Peyer's patch (tissue), 4 donors: ENCODE measurements at places on chromosomes 16 and 17. TPM values are rescaled to one million over a fixed set of nuclear protein-coding genes. Genes with fewer than 3 reads are reported as not detected.

KRTAP17-1 gene
- total RNA-seq: not detected

MT1G gene
- total RNA-seq: 17.8 TPM

HSPB9 gene
- not detected for total RNA-seq

DNA sequence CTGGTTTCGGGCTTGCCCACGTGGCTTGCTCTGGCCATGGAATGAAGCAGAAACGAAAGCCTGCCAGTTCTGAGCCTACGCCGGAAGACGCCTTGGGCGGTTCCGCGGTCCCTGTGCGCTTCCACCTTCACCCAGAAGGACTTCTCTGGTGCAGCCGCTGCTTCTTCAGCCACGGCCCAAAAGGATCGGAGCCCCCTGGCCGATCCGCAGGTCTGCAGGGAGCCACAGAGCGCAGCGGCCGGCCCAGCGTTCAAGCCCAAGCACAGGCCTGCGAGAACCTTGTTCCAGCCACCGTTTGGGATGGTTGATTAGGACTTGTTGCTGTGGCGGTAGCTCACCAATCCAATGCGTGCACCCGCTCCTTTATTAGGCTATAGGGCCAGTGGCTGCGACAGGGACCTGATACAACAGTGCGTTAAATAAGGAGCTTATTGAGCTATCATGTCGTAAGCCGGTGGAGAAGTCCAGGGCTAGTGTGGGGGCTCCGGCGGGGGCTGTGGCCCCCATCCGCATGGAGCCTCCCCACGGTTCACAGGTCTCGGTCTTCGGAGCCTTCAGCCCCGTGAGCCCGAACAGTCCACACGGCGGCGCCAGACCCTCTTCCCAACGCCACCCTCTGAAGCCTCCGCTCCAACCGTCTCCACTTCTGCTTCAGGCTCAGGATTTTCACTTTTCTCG, 10.2 kb upstream of the MPP2 start:
- DNase-seq: peak; percentile 52

DNA sequence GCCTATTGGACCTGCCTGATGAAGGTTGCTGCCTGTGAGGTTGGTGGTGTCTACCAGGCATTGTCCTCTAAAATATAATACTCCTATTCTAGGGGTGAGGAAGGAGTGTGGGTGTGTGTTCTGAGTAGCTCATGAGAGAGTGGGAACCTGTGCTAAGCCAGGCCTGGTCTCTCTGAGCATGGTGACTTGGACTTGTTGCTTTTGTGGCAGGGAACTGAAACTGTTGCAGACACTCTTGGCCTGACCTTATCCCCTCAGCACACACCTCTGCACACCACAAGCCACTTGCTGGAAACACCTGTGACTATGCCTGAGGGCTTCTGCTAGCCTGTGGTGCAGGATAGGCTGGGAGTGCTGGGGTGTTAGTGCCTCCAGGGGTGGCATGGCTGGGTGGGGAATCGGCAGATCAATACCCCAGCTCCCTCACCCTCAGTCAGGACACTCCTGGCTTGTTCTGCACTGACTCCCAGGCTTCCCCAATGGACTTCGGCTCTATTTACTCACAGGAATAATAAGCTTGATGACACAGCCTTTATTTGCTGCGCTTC, 29.9 kb downstream of the PLCG2 start:
- DNase-seq: peak; percentile 89

DNA sequence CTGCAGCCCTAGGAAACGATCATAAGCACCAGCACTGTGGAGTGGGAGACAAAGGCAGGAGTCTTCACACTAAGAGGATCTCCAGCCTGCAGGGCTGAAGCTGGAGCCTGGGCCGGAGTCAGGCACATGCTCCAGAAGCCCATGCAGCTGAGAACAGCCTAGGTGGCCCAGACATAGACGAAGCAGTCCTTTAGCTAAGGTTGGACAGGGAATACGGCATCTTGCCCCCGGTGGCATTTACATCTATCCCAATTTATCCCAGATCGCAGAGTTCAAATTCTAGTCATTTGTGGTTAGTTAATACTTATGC, 13.9 kb downstream of the TSPOAP1 start:
- DNase-seq: no peak

DNA sequence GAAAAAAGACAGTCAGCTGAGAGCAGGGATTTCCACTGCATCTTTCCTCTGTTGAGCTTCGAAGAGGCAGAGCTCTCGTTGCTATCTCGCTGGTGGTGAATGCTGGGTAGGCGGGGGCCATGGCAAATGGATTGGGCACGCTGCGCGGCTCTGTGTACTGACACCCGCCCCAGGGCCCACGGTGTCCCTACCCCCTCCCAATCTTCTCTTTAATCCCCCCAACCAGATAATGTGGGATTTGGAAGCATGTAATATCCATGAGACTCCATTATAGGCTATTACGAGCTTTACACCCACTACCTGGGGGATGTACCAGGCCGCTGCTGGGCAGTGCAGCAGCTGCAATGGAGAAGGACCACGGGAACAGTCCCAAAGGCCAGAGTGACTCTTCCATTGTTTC, 8.3 kb downstream of the PIPOX start:
- DNase-seq: no peak

DNA sequence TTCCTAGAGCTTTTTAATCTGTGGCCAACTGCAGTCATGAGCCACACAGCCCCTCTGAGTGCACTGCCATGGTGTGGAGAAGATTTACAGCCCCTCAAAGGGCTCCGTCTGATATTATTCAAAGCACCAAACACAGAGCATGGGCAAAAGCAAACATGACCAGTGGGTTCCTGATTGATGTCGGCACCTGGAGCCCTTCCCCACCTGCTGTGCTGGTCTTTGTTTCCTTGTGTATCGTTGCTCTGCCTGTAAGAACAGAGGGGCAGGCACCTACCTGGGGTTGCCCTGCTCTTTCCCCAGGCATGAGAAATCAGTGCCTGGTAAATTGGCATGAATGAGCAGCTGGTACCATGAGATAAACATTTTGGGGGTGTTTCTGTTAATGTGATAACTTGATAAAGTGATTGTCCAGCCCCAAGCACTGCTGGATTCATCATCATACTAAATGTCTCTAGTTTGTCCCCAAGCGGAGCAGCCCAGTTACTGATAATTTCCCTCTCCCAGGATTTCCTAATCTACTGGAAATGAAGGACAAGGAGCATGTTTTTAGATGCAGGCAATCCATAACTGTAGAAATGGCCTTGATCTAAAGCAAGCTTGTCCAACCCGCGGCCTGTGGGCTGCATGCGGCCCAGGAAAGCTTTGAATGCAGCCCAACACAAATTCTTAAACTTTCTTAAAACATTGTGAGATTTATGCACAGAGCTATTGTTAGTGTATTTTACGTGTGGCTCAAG, 5.0 kb upstream of the SPIRE2 start:
- DNase-seq: no peak

DNA sequence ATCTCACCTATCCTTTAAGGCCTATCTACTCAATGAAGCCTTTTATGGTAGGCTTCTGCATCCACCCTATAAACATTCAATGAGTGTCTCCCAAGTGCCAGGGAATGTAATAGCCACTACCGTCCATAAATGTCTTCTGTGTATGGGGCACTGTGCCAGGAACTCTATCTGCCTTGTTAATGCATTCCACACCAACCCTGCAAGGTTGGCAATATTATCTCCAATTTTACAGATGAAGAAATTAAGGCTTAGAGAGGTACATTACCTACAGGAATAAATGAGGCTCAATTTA, 20.0 kb downstream of the MAP3K14 start:
- DNase-seq: peak; percentile 30

DNA sequence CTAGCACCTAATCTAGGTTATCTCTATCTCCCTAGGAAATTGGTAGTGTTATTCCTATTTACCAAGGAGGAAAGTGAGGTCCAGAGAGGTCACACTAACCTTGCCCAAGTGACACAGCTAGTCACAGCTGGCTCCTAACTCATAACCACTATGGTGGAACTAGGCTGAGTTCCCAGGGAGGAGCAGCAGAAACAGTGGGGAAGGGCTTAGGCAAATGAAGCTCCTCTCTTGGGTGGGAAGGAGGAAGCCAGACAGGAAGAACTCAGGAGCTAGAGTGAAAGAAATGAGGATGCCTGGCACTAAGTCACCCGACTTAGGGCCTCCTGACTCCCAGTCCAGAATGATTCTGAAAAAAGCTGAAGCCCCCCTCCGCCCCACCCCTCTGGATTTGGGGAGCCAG, 34.5 kb downstream of the PSME3IP1 start:
- no peak for DNase-seq

- no peak for DNase-seq
Measured at GRCh38 chr17:54793271-54793670, 107.4 kb upstream of the TOM1L1 start.

GRCh38 chr17:76327696-76328095, 19.6 kb upstream of the QRICH2 start:
- no peak for DNase-seq

DNA sequence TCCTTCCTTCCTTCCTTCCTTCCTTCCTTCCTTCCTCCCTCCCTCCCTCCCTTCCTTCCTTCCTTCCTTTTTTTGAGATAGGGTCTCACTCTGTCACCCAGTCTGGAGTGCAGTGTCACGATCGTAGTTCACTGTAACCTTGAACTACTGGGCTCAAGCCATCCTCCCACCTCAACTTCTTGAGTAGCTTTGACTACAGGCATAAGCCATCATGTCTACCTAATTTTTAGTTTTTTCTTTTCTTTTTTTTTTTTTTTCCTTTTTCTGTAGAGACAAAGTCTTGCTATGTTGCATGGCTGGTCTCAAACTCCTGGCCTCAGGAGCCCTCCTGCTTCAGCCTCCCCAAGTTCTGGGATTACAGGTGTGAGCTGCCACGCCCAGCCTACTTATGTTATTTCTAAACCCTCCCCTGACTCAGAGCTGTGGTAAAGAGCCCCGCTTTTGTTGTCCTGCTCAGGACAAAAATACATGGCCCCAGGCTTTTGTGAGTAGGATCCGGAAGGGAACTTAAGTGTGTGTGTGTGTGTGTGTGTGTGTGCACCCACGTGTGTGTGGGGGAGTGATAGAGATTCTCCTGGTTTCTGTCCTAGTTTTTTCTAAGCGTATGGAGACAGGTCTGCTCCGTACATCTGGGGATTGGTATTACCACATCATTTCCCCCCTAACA, 67.1 kb downstream of the PRKCB start:
- DNase-seq: no peak
